Activated CD4-positive, alpha-beta T cell treated with anti-CD3 and anti-CD28 coated beads, Interleukin-2, amount 50 U/mL, for 16 hours (primary cell): ENCODE measurements at places on chromosomes 5 and 9.

DNA sequence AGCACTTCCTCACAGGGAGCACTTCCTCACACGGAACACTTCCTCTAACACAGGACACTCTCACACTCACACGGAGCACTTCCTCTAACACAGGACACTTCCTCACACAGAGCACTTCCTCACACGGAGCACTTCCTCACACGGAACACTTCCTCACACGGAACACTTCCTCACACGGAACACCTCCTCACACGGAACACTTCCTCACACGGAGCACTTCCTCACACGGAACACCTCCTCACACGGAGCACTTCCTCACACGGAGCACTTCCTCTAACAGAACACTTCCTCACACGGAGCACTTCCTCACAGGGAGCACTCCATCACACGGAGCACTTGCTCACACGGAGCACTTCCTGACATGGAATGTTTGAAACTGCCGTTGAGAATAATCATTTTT lies 13.4 kb downstream of the POMT1 start:
- no peak for DNase-seq

DNA sequence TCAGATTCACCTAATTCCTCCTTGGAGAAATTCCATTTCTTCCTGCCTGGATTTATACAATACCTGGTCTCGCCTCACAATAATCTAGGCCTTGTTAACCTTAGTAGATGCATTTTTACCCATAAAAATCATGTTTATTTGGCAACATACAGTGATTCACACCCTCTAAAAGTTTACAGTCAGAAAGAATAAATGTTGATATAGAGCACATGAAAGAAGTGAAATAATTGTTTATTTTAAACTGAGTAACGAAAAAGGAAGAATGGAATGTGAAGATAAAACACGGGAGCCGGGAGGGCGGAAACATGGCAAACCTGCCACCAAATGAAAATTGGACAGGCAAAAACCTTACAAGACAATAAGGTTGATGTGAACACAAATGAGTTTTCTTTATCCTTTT lies 28.9 kb upstream of the KCNN2 start:
- no peak for DNase-seq

DNA sequence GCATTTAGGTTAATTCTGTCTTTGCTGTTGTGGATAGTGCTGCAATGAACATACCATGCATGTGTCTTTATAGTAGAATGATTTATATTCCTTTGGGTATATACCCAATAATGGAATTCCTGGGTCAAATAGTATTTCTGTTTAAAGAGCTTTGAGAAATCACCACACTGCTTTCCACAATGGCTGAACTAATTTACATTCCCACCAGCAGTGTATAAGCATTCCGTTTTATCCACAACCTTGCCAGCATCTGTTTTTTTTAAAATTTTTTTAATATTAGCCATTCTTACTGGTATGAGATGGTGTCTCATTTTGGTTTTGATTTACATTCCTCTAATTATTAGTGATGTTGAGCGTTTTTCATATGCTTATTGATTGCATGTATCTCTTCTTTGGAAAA lies 15.5 kb upstream of the TARS1 start:
- DNase-seq: no peak

DNA sequence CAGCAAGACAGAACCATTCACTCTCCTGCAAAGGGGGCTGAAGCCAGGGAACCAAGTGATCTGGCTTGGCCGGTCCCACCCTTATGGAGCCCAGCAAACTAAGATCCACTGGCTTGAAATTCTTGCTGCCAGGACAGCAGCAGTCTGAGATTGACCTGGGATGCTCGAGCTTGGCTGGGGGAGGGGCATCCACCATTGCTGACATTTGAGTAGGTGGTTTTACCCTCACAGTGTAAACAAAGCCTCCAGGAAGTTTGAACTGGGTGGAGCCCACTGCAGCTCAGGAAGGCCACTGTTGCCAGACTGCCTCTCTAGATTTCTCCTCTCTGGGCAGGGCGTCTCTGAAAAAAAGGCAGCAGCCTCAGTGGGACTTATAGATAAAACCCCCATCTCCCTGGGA lies 60.5 kb downstream of the TNFSF8 start:
- DNase-seq: no peak

GRCh38 chr9:130290291-130291181 lies 25.0 kb downstream of the HMCN2 start:
- no peak for DNase-seq

DNA sequence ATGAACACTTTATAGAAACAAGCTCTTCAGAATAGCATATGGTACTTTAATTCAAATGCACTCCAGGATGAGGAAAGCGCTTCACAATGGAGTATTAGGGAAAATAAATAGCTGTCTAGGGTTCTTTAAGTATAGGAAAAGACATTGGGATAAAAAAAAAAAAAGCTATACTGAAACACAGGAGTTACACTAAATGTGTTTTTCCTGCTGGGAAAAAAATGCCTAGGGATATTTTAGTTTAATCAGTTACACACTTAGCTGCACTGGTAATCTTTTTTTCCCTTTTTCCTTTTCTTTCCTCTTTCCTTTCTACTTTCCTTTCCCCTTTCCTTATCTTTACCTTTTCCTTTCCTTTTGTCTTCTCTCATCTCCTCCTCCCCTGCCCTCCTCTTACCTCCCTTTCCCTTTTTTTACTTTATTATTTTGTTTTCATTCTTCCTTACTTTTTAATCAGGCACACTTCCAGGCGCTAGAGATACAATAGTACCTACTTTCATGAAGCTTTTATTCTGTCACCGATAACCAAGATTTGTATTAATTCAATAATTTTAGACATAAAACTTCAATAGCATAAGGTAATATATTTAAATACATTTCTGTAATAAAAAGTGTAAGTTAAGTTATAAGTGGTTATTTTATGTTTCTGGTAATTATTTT lies 758.7 kb downstream of the CDH18 start:
- DNase-seq: no peak
